ENCODE measurements at places on chromosomes 12 and 14.

GRCh38 chr12:33589576-33590114 is 150.0 kb upstream of the SYT10 start:
- no peak for DNase-seq

- no peak for DNase-seq
Measured at GRCh38 chr12:85466890-85467289, 186.9 kb downstream of the ALX1 start.

DNA sequence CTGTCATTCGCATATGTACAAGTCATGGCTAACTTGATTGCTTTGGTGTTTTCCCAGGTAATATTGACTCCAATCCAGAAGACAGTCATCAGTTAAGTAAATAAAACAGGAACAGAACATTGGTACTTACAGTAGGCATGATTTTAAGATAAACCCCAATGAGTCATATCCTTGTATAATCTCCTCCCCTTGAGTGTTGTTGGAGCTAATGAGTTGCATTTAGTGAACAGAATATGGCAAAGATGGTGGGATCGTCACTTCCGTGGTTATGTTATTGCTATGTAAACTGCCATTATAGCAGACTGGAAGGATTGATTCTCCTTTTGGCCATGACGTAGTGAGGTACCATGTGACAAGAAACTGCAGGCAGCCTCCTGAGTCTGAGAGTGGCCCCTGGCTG is 102.2 kb downstream of the TMX1 start:
- no peak for DNase-seq

DNA sequence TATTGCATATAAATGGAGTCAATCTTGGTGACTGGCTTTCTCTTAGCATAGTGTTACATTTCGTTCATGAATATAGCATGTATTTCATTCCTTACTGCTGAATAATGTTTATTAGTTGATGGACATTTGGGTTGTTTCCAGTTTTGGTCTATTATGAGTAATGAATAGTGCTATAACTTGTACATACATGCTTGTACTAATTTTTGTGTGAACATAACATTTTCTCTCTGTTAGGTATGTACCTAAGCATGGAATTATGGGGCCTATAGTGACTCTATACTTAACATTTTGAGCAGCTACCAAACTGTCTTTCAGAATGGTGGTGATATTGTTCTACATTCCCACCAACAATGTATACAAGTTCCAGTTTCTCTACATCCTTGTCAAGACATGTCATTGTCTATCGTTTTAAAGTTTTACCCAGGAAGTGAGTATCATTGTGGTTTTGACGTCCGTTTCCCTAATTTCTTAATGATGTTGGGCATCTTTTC is 23.1 kb downstream of the ATP2A2 start:
- no peak for DNase-seq

DNA sequence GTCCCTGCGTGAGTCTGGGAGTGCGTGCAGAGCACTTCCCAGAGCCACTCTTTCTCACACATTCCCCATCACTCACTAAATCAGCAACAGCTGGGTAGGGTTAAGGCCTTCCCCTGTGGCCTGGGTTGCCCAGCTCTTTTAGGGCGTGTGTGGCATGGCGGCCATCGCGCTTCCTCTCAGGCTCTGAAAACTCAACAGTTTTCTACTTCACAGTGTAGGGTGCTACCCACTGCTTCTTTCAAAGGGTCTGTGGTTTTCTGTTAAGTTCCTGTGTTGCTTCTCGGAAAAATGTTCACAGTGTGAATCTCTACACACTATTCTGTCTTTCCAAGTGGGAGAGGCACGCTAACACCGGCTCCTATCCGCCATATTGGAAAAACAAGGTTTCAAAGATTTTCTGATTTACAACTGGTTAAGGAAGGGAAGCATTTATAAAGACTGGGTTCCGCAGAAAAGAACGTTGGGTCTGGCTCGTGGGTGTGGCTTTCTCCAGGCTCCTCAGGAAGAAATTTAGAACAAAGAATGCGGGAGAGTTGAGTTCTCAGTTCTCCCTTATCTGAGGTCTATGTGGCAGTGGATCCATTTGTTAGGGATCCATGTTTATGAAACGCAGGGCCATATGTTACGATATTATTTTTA is 34.9 kb upstream of the AEBP2 start:
- DNase-seq = no peak

DNA sequence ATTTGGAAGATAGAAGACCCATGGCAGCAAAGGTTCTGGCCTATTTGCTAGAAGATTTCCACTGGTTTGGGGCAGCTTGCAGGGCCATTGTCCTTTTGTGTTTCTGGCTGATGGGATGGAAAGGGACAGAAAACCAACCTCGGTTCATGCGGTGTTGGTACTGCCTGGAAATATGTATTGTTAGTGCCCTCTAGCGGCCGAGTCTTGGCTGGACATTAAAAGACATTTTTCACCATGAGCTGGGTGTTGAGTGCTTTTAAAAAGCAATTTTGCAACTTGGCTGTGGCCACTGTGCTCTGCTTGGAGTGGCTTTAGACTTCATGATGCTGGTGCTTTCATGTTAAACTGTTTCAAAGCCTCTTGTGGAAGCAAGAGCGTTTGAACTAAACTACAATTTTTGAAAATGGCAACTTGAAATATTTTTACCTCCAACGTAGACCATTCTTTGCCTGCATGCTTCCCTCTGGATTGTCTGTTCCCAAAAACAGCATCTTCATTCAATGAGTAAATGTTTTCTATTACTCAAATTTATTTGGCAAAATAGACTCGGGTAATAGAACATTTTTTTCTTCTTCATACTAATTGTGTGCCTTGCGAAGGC is 102.7 kb upstream of the TBX5 start:
- peak; percentile 14 for DNase-seq

DNA sequence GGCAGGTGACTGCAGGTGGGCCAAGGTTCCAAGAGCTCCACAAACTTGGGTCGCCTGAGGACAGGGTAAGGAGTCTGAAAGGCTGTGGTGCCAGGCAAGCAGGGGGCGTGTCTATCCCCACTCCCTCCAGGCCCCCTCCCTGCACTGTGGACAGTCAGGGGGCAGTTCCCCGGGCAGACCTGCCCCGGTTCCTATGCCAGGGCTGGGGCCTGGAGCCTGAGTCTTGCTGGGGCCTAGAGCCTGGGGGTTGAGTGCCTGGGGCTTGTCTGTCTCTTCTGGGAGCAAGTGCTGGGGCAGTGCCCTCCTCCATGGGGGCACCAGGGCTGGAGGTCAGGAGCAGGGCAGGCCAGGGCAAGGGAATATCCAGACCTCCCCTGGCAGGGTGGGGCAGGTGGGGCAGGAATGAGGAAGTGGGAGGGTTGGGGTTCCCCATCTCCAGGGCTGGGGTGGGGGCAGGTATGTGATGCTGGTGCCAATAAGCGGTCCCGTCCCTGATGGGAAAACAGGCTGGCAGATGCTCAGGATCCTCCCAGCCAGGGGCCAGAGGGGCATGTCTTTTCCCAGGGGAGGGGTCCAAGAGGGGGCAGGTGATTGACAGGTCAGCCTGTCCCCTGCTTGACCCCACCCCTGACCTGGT is 11.9 kb upstream of the TNFAIP2 start:
- no peak for DNase-seq

GRCh38 chr12:92047393-92047826 is 98.2 kb downstream of the BTG1 start:
- no peak for DNase-seq

DNA sequence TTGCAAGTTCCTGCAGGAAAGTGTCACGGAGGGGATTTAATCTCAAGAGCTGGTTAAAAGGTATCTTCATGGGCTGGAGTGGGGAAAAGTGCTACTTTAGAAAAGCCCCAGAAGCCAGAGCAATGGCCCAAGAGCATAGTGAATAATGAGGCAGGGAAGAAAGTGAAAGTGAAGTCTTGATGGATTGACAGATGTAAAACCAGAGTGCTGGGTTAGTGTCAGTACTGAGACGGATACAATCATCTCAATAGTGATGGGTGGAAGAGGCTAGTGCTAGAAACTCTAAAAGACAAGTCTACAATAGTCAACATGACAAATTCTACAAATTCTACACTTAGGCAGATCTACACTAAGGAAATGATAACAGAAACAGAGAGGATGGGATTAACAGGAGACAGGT is 68.1 kb downstream of the CIT start:
- DNase-seq = no peak

DNA sequence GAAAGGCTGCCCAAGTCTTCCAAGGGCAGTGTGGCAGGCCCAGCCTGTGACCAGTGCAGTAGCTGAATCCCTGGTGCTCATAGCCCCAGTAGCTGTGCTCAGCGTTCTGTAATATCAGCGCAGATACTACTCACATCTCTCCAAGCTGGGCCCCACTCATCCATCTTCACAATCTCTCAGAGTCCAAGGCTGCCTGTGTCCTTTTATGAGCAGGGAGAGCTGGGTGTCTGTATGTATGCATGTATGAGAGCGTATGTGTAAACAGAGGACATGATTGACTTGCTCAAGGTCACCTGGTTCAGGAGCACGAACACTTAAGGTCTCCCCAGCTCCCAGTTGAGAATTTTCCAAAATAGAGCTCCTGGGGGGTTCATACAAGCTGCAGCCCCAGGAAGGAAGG is 5.4 kb downstream of the AQP6 start:
- DNase-seq = no peak

DNA sequence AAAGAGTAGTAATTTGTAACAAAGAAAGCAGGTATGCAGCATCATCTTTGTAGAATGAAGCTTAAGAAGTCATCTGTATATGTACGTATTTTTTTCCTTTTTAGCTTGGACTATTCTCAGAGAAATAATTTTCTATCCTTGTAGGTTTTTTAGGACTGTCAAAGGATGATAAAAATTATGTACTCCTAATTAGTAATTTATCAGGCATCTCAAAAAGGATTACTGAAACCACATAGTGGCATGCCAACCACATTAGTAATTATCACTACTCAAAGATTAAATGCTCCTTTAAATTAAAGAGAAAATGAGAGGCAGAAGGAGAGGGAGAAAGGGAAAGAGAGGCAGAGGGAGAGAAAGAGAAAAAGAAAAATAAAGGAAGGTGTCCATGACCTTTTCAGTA is 17.3 kb downstream of the TTC8 start:
- no peak for DNase-seq

- DNase-seq = no peak
Measured at GRCh38 chr12:3168223-3169221, 91.3 kb downstream of the TSPAN9 start.

GRCh38 chr14:53495846-53496343 is 342.8 kb upstream of the DDHD1 start:
- DNase-seq = no peak

- DNase-seq = no peak
Measured at GRCh38 chr12:2540535-2540941, 254.2 kb upstream of the FKBP4 start.

GRCh38 chr12:1182069-1182468 is 191.0 kb downstream of the ERC1 start:
- no peak for DNase-seq

DNA sequence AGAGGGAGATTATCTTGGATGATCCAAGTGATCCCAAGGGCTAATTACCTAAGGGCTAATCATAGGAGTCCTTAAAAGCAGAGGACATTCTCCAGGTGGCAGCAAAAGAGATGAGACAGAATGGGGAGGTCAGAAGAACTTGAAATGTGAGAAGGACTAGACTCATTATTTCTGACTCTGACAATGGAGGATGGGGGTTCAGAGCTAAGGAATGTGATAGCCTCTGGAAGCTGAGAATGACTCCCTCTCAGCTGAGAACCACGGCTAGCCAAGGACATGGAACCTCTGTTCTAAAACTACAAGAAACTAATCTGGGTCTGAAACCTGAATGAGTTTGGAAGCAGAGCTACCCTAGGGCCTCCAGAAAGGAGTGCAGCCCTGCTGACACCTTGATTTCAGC is 35.6 kb upstream of the ANKS1B start:
- no peak for DNase-seq

- DNase-seq = no peak
Measured at GRCh38 chr12:1056390-1056789, 65.4 kb downstream of the ERC1 start.

DNA sequence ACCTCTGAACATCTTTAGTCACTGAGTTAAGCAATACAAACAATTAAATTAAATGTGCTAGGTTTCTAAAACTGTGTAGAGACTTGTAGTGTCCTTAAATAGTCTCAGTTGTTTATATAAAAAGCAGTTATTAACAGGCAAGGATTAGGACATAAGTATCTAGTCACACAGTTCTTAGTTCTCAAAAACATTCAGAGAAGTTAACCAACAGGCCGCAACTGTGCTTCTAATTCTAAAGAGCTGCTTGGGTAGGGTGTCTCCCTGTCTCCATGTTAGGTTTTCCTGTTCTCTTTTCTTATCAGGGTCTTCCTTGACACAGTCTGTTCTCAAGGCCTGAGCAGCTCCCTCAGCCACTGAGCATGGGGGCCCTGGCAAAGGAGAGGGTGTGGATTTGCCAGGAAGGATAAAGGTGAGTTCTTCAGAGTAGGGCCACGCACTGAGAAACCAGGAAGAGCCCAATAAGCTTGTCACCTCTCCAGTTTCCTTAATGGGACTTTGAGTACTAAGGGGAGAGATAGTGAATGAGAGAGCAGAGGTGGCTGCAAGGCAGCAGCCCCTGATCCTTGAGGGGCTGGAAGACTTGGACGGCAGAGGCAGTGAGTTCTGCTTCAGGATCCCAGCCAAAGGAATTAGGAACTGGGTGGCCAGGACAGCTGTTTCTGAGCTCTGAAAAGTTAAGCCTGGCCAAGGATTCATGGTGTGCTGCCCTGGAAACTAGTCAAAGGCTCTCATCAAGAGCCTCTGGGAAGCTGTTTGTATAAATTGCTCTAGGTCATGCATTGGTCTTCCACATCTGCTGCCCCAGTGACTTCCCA is 177.3 kb downstream of the MYRFL start:
- no peak for DNase-seq

- DNase-seq = no peak
Measured at GRCh38 chr14:101920271-101920670, 44.1 kb upstream of the DYNC1H1 start.

DNA sequence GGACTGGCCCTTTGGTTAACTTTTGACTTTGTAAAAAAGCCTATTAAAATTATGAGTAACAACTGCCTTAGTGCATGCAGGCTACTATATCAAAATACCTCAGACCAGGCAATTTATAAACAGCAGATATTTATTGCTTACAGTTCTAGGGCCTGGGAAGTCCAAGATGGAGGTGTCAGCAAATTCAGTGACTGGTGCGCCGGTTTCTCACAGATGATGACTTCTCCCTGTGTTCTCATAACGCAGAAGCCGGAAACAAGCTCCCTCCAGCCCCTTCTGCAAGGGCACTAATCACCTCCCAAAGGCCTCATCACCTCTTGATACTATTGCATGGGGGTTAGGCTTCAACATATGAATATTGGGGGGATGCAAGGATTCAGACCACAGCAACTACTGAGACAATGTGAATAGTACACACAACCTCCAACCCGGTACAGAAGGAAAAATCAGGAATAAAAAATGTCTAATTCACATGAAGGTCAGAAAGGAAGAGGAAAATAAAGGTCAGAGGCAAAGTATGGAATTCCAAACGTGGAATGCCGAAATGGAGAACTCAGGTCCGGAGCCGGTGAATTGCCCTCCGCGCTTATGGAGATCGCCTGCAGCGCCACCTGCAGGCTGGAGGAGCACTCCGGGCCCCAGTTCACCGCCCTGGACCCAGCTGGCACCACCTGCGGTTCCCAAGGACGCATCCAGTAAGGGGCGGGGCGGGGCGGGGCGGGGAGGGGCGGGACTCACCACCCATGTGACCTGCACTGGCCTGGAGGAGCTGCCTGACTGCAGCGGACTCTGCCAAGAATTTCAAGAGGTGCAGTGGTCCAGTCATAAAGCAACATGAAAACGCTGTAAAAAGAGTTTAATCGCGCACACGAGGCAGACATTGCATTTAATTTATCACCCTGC is 203.4 kb downstream of the KIF26A start:
- no peak for DNase-seq

GRCh38 chr14:21227150-21227549 is 42.1 kb downstream of the HNRNPC start:
- DNase-seq = no peak
